ENCODE measurements at places on chromosomes 2 and 18.

GRCh38 chr18:45588376-45589355 lies 26.6 kb upstream of the SLC14A2 start:
- no peak for DNase-seq

DNA sequence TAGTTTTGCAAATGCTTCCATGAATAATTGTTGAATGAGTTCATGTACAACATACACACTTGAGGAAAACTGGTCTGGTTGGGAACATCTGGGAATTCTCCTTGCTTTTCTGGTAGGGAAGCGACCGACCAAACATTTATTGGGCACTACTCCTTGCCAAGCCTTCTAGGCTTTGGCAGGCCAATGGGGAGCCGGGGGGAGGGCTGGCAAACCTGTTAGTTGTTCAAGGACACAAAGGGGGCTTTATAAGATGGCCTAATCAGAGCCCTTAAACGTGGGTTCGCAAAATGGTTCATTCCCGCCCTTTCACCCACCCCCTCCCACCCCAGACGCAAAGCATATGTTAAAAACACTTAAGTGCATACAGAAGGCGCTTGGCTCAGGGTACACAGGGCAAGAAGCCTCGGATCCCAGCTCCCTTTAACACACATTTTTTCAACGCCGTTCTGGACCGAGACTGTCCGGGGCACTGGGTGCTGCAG lies 844 bp upstream of the VSNL1 start:
- no peak for DNase-seq

- no peak for DNase-seq
Observed at GRCh38 chr2:36238106-36238505, 117.5 kb upstream of the CRIM1 start.

DNA sequence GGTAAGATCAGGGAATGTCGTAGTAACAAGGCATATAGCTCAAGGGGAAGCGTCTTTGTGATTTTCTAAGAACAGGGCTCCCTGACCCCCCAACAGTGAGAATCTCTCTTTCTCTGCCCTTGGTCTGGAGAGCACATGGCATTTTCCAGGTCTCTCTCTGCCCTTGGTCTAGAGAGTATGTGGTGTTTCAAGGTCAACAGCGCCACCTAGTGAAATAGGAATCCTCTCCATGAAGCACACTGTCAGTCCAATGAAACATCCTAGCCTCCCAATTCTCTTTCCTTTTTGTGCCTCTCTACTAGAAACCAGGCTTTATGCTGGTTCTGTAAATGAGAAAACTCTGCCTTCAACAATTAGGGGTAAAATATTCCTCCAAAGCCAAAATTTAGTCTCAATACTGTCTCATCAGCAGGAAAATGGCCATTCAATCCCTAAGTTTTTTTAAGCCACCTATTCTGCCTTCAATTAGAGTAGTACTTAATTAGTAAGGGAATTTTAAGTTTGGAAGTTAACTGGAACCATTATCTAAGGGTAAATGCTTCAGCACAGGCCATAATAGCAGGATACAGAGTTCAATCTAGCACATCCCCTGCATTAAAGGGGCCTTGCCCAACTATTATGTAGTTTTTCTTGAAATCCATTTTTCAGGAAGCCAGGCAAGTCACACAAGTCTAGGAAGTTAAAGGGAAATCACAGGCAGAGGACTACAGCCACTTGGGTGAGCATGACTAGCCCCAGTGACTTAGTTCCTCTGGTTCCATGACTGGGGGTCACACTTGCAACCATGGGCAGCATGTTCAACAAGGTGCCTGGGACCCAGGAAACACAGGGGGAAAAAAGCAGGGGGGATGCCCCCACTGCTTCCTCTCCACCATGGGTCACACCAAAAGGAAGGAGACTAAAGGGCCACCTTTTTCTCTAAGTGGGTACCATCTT lies 12.4 kb downstream of the DYM start:
- DNase-seq = no peak

GRCh38 chr2:180040146-180040925 lies 33.2 kb upstream of the CWC22 start:
- no peak for DNase-seq

DNA sequence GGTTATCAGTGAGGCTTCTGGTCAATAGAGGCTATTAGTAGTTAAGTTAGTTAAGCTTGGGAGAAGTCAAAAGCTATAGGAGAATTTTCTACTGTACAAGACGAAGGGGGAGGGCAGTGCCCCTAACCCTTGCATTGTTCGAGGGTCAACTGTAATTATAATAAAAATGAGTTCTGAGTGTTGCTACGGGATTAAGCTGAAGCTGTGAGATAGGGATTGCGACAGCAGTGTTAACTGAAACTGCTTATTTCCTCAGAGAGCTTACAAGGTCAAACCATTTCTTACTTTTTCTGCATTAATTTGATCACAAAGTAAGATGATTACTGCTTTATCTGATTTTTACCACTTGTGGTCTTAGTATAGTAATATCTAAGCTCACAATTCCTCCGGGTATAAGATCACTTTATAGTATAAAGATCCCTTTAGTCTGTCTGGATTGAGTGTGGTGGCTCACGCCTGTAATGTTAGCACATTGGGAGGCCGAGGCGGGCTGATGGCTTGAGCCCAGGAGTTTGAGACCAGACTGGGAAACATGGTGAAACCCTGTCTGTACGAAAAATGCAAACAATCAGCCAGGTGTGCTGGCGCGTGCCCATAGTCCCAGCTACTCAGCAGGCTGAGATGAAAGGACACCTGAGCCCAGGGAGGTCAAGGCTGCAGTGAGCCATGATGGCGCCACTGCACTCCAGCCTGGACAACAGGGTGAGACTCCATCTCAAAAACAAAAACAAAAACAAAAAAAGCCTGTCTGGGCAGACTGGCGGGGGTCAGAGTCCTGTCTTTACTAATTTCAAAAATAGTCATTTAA lies 119.5 kb upstream of the TLK1 start:
- no peak for DNase-seq

DNA sequence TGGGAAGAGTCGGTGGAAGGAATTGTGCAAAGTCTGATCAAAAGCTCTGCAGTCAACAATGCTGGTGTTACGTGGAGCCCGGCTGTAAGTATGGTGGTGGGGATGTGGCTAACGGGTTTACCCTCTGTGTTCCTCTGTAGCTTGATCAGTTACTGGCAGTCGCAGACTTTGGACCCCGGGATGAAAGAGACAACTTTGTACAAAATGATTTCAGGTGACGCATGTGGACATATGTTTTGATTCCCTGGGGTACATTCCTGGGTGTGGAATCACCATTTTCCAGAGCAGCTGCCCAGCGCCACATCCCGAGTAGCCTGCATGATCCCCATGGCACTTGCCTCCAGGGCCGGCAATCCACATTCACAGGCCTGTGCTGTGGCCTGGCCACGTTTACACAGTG lies 9.8 kb downstream of the RBFA start:
- DNase-seq = no peak

DNA sequence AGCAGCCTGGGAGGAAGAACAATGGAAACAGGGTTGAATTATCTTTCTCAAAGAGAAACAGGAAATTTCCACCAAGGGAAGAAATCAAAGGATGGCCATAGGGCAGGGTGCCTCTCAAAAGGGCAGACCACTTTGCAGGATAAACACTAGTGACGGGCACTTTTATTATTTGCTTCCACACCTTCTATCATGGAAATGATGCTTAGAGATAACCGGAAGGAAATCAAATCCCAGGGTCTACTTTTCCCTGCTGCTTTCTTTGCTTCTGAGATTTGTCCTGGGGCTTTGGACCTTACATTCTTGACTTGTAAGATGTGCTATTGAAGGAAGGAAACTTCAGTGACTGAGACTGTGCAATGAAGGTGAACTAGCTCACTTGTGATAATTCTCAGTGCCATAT lies 1.1 kb upstream of the SCN9A start:
- DNase-seq = no peak

DNA sequence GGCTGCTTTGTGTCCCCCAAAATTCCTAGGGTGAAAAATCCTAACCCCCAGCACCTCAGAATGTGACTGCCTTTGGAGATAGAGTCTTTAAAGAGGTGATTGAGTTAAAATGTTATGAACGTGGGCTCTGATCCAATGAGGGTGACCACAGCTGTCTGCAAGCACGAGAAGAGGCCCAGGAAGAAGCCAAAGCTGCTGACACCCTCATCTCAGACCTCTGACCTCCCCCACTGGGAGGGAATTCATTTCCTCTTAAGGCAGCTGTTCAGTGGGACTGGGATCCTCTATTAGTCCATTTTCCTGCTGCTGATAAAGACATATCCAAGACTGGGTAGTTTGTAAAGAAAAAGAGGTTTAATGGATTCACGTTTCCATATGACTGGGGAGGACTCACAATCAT lies 544.4 kb downstream of the DCDC2C start:
- DNase-seq = no peak

GRCh38 chr2:197145471-197146056 lies 165.0 kb downstream of the ANKRD44 start:
- no peak for DNase-seq

- no peak for DNase-seq
Observed at GRCh38 chr2:221423210-221423804, 148.8 kb downstream of the EPHA4 start.

DNA sequence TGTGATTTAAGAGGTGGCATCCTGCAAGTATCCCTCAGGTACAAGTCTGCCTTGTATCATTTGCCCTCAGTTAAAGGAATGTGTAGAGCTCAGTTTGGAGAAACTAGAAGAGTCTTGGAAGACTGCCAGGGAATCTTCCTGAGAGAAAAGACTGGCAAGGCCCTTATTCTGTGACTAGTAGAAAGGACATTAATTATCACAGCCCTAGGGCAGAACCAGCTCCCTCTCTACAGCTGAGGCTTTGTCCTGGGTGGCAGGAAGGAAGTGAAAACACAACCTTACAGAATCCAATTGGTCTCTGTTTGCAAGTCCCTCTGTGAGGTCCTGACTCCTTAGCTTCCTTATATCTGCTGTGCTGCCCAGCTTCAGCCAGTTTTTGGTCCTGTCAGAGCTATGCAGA lies 385.9 kb upstream of the CYRIA start:
- DNase-seq = no peak

DNA sequence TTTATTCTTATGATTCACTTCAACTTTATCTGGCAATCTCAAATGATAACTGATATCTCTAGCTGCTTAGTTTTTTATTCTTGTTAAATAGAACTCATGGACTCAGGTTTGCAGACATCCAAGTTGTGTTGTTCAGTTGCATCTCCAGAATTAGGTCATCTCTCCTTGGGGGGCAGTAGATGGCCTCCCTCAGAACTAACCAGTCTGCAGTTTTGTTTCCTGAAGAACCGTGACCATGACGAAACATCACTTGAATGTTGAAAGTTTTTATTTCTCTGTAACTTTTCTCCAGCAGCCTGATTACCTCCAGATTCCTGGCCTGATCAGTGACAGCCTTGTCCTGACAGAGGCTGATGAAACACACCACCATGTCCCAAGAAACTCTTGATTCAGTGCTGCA lies 321.5 kb downstream of the GALNT13 start:
- no peak for DNase-seq

DNA sequence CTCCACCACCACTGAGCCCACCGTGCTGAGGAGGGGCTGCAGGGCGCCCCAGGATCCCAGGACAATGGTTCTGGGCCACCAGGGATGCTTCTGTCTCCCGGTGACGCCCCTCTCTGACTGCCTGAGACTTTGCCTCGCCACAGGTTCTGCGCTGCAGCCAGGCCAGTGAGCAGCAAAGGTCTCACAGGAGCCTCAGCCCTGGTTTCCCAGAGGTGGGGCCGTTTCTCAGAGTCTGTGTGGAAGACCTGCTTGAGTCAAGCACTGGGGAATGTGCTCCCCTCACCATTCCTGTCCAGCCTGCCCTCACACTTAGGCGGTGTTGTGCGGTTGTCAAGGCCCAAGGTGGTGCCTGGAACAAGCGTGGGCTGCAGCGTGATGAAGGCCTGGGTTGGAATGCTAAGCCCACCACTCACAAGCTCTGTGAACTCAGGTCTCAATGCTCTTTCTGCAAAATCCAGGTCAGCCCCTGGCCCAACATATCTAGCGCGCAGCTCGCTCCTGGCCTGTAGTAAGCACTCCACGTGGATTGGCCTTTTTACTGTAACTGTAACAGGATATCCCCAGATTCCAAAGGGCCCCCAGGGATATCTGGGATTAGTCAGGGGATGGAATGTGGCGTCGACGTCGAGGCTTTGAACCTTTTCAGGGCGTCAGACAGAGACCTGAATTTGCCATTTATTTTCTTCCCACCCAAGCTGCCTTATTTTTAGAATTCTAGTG lies 47.6 kb downstream of the PLB1 start:
- DNase-seq = no peak

- no peak for DNase-seq
Observed at GRCh38 chr18:22432657-22433137, 15.0 kb upstream of the CTAGE1 start.
